ENCODE measurements at places on chromosomes 4 and X.

DNA sequence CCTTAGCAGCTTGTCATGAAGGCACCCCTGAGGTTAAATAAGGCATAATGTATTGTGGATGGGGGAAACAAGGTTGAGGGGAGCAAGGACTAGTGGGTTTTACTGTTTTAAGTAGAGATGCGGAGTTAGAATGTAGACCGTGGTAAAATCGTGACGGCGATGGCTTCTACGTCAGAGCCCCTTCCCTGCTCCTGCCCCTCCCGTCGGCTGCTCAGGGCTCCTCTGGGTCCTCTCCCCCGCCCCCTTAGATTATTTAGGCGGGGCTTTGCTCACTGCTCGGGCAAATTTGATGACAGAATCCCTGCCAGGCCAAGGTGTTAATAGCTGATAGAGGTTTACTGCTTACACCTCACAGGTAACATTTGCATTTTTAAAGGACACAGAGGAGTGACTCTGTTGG, 2.3 kb downstream of the FRMPD3 start:
- no peak for DNase-seq

DNA sequence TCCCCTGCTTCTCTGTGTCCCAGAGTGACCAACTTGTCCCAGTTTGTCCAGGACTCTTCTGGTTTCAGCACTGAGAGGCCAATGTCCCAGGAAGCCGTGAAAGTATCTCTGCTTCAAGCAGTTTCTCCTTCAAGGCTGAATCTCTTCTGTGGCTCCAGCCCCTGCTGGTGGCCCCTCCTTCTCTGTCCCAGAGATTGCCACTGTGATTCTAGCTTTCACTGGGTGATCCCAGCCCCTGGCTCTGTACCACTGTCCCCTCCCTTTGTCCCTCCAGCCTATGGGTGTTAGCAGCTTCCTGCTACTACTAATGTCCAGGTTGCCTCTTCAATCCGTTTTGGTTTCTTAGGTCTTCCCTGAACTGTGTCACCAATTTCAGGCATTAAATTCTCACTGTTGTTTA, 70.5 kb downstream of the SOX3 start:
- no peak for DNase-seq

GRCh38 chr4:1843852-1844251, 12.1 kb downstream of the LETM1 start:
- no peak for DNase-seq

DNA sequence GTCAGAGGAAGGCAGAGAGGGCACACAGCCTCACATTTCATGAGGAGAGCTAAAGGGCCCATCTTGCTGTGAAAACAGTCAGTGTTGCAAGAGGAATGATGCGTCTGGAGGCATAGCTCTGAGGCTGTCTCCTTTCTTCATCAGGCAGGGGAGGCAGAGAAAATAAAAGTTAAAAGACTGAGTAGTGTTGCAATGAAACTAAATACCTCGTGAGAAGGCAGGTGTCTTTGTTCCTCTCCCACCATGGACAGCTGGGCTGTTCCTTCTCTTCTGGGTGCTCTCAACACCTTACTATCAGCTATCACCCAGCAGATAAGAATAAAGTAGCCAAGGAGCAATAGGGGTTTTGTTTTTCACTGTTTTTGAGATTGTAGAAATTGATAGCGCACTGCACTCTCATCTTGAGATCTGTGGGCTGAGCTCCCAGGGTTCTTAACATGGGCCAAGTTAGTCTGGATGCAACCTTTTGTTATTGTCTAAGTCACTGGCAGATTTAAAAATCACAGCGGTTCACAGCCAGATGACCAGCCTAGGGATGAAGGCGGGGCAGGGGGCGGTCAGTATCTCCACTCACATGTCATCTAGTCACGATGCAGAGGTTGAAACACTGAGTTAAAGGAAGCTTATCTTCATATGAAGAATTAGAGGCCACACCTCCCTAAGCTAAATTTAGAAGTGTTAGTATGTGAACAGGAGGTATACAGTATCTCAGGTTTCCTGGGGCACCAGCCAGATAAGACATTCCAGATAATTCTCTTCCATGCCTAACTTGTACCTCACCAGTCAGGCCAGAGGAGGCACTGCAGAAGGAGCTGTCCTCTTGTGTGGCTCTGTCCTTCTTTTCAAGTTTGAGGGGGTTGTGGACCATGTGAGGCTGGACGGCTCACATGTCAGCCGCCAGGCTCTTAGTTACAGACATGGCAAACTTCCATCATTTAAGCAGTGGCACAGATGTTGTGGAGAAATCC, 36.9 kb downstream of the PARM1 start:
- no peak for DNase-seq

DNA sequence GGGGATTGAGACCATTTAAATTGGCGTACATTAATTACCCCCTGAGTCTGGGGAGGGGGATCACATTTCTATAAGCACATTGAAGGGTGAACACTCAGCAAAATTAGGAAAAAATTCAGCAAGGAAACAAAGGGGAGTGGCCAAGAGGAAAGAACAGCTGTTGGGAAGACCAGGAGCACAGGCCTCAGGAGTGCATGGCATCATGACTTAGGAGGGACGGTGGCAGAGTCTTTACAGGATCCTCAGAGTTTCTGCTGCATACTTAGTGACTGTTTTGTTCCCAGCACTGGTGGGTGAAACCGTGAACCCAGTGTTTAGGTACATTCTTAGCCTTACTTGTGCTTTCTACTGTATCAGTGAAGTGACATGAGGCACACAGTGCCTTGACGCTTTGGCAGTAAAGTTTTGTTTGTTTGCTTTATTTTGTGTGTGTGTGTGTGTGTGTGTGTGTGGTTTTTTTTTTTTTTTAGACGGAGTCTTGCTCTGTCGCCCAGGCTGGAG, 121.3 kb downstream of the CBR4 start:
- DNase-seq = no peak

GRCh38 chrX:48938721-48939425, 18.5 kb downstream of the OTUD5 start:
- no peak for DNase-seq

GRCh38 chr4:123747016-123747415, 350.4 kb downstream of the SPRY1 start:
- no peak for DNase-seq

DNA sequence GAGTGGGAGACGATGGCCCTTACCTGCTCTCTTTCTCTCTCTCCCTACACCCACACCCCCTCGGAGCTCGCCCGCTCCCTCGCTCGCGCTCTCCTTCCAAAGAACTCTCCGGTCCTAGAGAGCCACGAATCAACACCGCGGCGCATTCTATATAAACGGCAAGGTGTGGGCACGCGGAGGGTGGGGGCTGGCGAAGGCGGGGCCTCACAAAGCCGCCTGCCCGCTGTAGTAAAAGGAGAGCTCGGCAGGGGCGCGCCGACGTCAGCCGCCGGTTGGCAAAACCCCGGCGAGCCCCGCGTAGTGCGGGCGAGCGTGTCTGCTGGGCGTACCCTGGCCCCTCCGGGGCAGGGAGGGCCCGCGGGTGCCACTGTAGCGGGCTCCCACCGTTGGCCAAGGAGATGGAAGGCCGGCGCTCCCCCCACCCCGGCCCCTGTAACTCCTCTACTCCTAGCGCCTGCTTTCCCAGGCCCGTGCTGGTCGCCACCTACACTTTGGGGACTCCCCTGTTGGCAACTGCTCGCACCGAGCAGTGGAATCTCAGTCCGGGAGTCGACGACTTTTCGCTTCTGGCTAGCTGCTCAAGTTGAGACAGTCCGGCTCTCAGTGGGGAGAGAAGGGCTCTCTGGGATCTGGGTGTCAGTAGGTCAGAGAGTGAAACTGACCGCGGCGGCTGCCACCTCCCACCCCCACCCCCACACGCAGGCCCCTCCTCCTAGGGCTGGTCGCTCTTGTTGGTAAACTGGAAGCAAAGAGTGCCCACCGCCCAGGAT, 325.5 kb upstream of the F9 start:
- no peak for DNase-seq

GRCh38 chr4:26101011-26101410, 187.0 kb downstream of the SMIM20 start:
- no peak for DNase-seq

GRCh38 chrX:120308959-120309872, 2.0 kb downstream of the TMEM255A start:
- peak; percentile 84 for DNase-seq

All from NCI-H774 (cell line).